ENCODE measurements at places on chromosomes 3 and 15.

DNA sequence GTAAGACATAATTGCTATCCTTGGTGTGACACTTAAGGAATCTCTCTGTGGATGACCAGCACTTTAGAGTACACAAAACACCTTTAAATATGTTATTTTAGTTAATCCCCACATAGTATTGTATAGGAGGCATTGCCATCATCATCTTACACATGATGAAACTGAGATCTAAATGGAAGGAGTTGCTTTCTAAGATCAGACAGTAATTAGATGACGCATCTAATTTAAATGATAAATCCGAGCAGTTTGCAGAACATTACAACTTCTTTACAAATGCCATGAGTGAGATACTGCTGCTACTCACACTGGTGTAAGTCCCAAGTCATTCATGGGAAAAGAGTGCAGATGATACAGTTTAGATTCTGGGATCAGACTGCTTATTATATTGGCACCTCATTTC is 431.9 kb downstream of the MFSD1 start:
- no peak for DNase-seq

DNA sequence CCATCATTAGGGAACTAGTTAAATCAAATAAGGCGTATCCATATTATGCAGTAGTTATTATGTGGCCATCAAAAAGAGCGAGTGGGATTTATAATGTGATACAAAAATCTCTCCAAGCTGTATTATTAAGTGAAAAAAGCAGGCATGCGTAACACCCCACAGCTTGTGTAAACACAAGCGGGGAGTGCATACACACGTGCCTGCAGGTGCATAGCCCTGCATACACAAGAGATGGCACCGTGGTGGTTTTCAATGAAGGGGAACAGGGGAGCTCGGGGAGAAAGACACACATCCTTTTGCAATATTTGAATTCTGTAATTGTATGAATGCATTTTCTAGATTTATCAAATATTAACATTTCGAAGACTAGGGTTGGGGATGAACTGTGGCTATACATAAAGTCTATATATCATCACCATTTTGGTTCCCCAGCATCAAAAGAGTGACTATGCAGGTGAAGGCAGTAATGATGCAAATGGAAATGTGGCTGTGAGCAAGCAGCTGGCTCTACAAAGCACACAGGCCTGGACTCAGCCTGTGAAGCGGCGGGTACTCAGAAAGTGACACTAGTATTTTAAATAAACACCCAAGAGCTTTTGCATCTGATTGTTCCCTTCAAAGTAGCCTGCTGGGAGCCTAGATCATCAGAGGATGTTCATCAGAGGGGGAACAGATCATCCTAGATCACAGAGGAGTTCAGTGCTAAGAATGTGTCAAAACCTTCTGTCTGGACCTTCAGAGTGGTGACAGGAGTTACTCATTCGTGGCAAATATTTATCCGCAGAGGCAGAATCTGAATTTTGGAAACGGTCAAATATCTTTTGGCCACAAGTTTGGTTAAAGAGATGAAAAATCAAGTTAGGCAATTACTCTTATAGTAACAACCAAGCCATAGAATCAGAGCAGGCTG is 9.4 kb upstream of the KIF7 start:
- no peak for DNase-seq

DNA sequence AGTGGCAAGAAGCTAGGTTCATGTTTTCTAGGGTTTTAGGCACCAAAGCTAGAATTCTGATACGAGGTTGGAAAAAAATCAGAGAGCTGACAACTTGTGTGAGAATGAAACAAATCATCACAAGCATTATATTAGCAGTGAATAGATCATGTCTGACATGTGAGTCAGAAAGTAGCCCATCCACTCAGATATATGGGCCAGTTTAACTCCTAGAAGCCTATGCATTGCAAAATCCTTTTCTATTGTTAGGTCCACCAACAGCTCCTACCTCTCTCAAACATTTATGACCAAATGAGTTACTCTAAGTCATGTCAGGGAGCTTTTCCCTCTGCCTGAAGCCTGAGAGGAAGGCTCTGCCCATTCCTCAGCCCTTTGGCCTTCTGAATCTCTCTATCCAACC is 44.0 kb downstream of the KBTBD12 start:
- DNase-seq = no peak

- no peak for DNase-seq
Measured at GRCh38 chr3:177041021-177041729, 156.1 kb downstream of the TBL1XR1 start.

- DNase-seq = no peak
Measured at GRCh38 chr3:179642871-179643270, 10.0 kb upstream of the USP13 start.

DNA sequence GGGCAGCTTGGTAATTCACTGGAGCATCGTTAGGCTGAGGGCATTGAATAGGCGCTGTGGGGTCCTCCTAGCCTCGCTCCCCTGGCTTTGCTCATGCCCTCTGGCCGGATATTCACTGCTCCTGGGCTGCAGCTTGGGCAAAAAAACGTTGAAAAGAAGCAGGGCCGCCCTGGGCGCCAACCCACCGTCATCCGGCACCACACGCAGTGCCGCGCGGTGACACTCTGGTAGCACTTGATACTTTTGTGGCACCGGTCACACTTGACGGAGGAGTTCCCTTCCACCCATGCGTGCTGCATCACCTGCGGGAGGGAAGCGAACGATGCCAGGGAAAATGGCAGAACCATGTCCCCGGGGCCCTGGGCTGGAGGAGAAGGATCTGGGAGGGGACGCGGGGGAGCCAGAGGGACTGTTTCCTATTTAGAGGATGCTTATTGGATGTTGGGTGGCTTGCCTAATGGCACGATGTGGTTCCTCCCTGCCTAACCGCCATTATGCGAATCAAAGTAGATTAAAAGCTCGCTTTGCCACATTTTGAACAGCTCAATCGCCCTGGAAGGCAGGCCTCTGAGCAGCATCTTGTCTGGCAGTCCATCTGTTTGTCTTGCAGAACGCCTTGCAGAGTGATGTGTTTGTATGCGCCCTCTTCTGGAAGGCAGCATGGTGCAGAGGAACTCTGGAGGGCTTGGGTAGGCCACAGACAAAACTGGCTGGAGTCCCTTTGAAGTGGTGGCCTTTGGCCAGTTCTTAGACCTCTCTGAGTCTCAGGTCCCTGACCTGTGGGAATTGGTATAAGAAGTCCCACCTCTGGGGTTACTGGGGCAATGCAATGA is 93.2 kb downstream of the DGKG start:
- DNase-seq = no peak

GRCh38 chr15:62931650-62932049 is 110.9 kb upstream of the TPM1 start:
- no peak for DNase-seq

- no peak for DNase-seq
Measured at GRCh38 chr3:154819491-154819890, 260.6 kb upstream of the MME start.

GRCh38 chr15:27673766-27674445 is 425.2 kb downstream of the OCA2 start:
- DNase-seq = no peak

DNA sequence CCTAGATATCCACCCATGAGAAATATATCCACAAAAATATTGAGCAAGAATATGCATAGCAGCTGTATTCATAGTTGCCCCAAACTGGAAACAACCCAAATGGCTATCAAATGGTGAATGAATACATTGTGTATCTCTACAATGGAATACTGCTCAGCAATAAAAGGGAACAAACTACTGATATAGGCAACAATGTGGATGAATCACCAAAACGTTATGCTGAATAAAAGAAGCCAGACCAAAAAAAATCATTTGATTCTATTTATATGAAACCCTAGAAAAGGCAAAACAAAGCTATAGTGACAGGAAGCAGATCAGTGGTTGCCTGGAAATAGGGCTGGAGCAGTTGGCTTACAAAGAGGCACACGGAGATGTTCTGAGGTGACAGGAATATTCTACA is 15.5 kb upstream of the CMTM7 start:
- no peak for DNase-seq

DNA sequence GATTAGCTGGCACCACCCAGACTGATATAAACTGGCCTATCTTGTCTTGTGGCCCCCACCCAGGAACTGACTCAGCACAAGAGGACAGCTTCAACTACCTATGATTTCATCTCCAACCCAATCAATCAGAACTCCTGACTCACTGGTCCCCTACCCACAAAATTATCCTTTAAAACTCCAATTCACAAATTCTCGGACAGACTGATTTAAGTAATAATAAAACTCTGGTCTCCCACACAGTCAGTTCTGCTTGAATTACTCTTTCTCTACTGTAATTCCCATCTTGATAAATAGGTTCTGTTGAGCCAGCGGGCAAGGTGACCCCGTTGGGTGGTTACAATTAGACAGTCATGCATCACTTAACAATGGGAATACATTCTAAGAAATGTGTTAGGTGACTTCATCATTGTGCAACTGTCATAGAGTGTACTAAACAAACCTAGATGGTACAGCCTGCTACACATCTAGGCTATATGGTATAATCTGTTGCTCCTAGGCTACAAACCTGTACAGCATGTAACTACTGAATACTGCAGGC is 48.1 kb upstream of the MAP4 start:
- DNase-seq = no peak
